Foreskin keratinocyte (primary cell): ENCODE measurements at places on chromosomes 16 and 17.

DNA sequence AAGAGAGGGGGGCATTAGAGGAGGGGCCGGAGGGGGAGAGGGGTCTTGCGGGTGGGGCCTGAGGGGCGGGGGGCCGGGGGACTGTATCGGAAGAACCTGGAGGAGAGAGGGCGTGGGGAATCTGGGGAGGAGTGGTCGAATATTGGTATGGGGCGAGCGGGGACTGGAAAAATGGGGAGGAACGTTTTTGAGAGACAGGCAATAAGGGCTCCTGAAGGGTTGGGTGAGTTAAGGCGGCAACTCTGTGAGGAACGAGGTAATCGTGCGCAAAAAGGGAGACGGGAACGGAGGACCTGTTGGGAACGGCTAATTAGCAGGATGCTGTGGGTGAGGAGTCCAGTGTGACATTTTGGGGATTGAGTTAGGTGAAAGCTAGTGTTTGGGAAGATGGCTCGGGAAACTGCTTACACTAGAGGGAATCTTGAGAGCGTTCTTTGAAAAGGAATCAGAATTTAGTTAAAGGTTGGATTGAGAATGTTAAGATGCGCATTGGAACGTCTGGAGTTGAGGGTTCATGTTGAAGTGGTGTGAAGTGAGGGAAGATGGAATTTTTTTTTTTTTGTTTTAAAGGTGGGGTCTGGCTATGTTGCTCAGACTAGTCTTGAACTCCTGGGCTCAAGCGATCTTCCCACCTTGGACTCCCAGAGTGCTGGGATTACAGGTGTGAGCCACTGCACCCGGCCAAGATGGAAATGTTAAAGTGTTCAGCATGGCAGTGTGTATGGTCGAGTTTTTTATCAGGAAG lies 662 bp downstream of the WIPF2 start:
- peak; percentile 24 for DNase-seq

DNA sequence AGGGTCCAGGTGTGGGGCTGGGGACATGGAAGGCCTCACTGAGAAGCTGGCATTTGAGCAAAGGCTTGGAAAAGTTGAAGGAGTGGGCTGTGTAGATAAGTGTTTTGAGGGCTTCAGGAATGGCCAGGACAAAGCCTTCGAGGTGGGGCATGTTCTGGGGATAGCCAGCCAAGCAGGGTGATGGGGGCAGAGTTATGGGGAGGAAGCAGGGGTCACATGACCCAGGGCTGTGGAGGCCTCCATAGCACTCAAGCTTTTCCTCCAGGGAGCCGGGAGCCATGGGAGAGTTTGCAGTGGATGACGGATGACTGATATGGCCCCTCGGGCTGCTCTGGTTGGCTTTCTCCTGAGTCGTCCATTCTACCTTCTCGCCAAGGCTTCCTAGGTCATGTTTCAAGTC lies 27.6 kb downstream of the PLCG2 start:
- no peak for DNase-seq

DNA sequence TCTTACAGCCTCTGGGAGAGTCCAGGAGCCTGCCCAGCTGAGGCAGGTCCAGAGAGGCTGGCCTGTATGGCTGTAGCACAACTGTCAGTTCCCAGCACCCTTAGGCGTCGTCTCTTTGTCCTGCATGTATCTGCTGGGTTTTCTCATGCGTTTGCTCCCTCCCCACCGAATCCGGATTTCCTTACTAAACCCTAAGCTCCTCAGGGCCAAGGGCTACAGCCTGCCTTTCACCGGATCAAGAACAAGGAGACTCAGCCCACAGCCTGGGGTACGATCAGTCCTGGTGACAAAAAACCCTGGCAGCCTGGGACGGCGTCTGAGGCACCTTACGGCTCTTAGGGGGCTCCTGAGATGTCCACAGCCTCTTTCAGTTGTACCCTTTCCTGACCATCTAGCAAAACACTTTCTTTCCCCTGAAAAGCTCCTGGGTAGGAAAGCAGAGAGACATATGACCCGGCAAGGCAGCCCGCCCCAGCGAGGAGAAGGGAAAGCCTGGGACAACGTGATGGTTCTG lies 12.2 kb downstream of the HIC1 start:
- DNase-seq: no peak

GRCh38 chr17:18278867-18279266 lies 18.4 kb downstream of the MIEF2 start:
- no peak for DNase-seq

GRCh38 chr16:14097182-14097959 lies 26.3 kb downstream of the MRTFB start:
- peak; percentile 83 for DNase-seq

DNA sequence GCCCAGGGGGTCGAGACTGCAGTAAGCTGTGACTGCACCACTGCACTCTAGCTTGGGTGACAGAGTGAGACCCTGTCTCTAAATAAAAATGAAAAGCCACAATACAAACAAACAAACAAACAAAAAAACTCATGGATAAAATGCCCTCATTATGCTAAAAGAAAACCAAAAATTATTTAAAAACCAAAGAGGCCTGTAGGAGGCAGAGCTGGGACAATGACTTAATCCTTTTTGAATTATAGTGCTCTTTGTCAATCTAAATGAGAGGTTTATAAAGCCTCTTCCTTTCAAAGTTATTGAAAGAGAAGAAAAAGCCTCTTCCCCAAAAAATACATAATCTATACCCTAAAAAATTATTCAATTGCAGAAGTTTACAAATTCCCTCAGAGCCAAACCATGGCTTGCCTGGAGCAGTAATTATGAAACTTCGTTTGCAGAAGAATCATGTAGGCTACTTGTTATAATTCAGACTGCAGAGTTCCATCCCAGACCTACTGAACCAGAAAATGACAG lies 18.5 kb downstream of the CRLF3 start:
- no peak for DNase-seq

GRCh38 chr17:15038656-15039055 lies 226.5 kb downstream of the PMP22 start:
- DNase-seq: peak; percentile 67

- DNase-seq: no peak
Measured at GRCh38 chr16:13961099-13961811, 41.3 kb downstream of the ERCC4 start.

DNA sequence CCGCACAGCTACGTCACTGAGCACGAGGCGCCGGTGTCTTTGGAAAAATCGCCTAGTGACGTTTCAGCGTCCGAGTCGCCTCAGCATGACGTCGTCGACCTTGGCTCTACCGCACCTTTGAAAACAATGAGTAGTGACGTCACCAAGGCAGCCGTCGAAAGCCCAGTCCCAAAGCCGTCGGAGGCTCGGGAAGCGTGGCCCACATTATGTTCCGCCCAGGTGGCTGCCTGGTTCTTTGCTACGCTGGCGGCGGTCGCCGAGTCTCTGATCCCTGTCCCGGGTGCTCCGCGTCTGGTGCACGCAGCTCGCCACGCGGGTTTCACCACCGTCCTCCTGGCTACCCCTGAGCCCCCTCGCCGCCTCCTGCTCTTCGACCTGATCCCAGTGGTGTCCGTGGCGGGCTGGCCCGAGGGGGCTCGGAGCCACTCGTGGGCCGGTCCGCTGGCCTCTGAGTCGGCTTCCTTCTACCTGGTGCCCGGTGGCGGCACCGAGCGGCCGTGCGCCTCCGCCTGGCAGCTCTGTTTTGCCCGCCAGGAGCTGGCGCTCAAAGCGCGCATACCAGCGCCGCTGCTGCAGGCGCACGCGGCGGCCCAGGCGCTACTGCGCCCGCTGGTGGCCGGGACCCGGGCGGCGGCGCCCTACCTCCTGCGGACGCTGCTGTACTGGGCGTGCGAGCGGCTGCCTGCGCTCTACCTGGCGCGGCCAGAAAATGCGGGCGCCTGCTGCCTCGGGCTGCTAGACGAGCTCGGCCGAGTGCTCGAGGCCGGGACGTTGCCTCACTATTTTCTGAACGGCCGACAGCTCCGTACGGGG lies 1.5 kb downstream of the TMEM102 start:
- DNase-seq: peak; percentile 59

DNA sequence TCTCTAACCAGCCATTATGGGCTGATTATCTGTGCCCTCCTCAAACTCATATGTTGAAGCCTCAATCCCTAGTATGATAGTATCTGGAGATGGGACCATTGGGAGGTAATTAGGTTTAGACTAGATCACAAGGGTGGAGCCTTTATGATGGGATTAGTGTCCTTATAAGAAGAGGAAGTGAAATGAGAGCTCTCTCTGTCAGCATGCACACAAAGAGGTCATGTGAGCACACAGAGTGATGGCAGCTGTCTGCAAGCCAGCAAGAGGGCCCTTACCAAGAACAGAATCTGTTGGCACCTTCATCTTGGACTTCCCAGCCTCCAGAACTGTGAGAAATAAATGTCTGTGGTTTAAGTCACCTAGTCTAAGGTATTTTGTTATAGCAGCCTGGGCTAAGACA lies 101.9 kb downstream of the PCTP start:
- no peak for DNase-seq

DNA sequence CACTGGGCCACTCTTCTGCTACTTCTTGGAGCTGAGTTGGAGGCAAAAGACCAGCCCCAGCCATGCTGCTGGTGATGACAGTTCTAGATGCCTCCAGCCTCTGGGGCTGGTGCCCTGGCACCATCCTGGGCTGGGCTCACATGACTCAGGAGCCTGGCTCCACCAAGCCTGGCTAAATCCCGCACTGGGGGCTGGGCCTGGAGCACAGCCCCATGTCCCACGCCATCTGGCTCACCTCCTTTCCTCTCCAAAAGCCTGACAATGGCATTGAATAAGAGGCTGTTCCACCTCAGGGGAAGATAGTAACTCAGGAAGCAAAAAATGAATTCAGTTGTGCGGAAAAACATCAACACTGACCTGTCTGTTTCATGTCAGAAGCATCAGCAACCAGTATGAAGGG lies 45.1 kb upstream of the MTSS2 start:
- DNase-seq: no peak

GRCh38 chr17:19928299-19928698 lies 49.3 kb downstream of the AKAP10 start:
- no peak for DNase-seq

DNA sequence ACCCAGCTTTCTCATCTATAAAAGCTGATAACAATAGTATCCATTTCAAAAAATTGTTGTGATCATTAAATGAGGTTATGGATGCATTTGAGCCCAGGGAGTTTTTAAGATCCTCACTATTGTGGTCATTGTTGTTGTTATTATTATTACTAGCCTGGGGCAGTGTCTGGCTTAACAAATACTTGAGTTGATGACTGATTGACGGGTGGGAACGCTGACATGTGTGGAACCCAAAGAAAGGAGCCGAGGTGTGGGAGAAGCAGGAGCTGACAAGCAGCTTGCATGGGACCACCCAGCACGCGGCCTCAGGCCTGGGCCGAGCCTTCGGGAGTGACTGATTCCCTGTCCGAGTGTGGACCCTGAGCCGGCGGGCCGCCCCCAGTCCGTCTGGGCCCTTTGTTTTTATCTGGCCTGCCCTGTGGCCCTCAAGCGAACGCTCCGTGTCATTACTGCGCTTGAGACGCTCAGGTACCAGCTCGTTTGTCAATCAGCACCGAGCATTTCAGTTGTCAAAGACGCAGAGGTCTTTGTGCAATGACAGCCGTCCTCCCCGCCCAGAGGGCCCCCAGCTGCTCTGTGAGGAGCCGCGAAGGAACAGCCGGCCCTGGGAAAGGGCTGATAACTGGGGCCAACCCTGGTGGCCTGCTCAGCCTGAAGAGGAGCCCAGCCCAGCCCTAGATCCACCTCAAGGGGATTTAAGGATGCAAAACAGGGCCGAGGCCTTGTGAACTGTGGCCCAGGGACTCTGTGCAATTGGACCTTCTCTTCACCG lies 132.9 kb upstream of the FOXF1 start:
- no peak for DNase-seq

DNA sequence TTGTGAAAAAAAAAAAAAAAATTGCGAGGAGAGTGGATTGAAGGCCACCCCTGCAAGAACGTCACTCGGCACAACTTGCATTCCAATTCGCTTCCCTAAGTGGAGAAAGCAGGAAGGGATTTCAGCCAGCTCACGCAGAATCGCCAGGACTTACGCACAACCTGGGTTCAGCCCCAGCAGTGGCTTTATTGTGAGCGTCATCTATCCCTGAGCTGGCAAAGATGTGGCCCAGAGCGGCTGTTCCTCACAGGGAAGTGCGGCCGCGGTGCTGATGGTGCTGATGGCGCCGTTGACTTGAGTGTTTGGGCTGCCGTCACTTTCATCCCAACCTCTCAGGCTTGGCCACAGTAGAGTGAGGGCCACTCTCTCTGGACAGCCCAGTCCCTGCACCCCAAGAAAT lies 197.6 kb downstream of the NTN1 start:
- DNase-seq: no peak

GRCh38 chr17:45759761-45760160 lies 24.4 kb upstream of the CRHR1 start:
- no peak for DNase-seq

DNA sequence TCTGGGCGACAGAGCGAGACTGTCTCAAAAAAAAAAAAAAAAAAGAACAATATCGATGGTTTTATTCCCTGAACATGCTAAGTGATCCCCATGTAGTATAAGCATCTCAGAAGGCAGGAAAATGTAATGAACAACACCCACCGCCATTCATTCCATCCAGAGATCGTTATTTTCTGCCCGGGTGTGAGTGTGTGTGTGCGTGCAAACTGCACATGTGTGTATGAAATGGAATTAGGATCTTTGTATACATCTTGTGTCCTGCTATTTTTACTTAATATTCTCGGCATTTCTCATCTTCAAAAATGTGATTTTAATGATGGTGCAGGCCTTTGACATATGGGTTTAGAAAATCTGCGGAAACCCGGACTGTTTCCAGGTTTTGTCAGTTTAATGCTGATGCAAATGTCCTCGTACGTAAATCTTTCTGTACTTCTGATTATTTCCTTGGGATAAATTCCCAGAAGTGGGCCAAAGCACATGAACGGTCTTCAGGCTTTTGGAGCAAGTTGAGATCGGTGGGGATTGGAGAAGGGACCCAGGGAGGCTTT lies 254.8 kb downstream of the SEC14L1 start:
- DNase-seq: no peak

GRCh38 chr16:10103118-10103517 lies 79.1 kb downstream of the GRIN2A start:
- no peak for DNase-seq

- DNase-seq: no peak
Measured at GRCh38 chr17:61410141-61411010, 10.7 kb downstream of the TBX2 start.

DNA sequence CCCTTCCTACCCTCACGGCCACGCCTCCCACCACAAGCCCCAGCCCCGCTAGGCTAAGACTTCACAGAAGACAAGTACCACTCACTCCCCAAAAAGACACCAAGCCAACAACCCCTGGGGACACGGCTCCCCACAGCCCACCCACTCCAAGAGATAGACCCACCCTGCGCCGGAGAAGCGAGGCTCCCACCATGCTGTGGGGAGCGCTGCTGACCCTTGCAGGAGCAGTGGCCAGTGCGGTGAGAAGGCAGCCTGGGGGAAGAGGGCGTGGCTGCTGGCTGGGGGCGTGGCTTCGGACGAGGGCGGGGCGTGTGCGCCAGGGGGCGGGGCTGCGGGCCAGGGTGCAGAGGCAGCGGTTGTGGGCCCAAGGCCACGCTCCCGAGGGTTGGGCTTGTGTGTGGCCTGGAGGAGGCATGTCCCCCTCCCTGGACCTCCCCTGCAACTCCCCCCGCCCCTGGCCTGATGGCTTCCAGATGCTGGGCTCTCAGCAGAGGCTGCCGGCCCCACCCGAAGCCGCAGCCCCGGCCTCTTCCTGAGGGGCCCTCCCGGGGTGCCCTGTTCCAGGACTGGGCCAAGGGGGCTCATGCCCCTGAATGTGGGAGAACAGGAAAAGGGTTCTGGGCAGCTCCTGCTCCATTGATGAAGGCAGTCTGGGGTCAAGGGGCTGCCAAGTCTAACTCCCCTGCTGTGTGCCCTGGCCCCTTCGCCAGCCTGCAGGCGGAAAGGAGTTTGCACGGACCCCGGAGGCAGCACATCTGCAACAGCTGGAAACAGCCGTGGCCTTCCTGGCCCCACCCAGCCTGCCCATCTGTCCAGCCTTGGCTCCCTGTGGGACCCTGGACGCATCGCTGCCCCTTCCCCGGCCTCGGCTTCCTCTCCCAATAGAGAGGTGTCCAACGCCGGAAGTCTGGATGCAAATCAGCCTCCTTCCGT lies 9.1 kb downstream of the TFAP4 start:
- no peak for DNase-seq
